ENCODE measurements at places on chromosomes 12 and 14. TPM values are rescaled to one million over a fixed set of nuclear protein-coding genes. Genes with fewer than 3 reads are reported as not detected.

- DNase-seq, result no peak
Observed at GRCh38 chr12:97560350-97560749, 97.7 kb downstream of the RMST start.

DNA sequence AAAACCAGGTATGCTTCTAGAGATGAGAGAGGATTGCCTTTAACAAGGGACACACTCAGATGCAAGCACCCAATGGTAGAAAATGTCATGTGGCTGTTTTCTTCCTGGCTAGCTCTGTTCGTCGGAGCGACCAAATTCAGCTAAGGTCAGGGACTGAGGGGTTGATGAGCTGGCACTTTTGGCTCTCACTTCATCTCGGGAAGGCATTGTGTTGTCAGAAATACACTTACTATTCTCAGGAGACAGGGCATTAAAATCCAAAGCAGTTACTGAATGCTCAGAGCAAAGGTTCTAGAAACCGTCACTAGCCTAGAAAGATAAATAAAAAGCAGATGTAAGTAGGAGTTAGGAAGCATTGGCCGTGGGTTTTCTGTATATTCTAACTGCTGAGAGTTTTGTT, 275.7 kb upstream of the SSTR1 start:
- no peak for DNase-seq

KLHDC1 gene
- 19.1 TPM for total RNA-seq

- DNase-seq, result no peak
Observed at GRCh38 chr12:125092872-125093680, 27.8 kb downstream of the AACS start.

GZMB gene
- total RNA-seq, result not detected

Data from sigmoid colon (tissue), 7 donors.